ENCODE measurements at places on chromosomes 12 and 14.

GRCh38 chr14:84144166-84144565, 1385.8 kb upstream of the FLRT2 start:
- no peak for DNase-seq

DNA sequence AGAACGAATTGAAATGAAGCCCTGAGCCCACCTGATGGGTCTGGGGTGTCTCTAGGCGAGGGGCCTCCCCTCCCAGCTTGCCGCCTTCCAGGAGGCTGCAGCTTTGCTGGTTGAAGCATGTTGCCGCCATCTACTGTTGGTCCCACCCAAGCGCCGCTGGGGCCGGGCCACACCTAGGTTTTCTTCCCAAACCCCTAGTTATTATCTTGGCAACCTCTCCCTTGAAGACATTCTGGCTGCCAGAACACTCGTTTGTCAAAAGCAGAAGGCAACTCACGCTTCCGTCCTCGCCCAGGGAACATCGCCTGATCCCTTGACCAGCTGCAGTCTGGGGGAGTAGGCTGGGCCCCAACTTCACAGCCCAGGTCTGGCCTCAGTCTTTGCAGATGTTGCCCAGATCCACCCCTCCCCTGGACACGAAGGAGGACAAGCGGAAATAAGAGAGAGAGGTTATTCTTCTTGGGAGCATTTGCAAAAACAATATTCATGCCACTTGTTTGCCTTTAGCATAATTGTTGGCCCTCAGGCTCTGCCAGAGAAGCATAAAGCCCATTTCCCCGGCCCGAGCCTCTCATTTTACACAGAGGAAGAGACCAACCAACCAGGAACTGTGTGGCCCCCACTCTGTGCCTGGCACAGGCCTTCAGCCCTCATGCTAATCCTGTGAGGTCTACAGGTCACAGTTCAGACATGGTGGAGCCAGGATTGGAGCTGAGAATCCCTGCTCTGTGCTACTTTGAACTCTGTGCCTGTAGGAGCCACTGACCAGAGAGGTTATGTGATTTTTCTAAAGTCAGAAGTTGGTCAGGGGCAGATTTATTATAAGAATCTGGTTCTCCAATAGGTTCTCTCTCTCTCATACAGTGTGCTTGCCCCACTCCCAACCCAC, 6.8 kb downstream of the EMP1 start:
- DNase-seq = no peak

DNA sequence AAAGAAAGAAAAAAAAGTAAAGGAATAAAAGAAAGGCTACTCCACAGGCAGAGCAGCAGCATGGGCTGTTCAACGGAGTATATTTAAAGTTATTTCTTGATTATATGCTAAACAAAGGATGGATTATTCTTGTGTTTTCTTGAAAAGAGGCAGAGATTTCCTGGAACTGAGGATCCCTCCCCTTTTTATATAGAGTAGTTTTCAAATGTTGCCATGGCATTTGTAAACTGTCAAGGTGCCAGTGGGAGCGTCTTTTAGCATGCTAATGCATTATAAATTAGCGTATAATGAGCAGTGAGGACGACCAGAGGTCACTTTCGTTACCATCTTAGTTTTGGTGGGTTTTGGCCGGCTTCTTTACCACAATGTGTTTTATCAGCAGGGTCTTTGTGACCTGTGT, 383.0 kb downstream of the PCNX1 start:
- DNase-seq = no peak

- peak; percentile 20 for DNase-seq
These were observed 129.0 kb upstream of the BCL2L14 start for GRCh38 chr12:11941606-11942337.

DNA sequence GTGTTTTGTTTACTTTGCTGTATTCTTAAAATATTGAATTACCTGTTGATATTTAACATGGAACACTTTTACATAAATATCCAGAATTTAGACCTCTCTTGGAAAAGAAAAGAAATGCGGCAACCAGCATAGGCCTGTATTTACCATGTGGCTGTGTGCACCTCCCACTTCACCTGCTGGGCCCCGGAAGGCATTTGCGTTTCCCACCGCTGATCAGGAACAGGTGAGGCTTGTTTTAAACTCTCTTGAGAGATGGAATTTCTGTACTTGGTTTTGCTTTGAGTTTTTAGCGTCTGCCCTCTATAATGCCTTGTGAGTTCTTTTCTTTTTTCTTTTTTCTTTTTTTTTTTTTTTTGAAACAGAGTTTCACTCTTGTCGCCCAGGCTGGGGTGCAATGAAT, 124.2 kb downstream of the GLT1D1 start:
- DNase-seq = no peak

DNA sequence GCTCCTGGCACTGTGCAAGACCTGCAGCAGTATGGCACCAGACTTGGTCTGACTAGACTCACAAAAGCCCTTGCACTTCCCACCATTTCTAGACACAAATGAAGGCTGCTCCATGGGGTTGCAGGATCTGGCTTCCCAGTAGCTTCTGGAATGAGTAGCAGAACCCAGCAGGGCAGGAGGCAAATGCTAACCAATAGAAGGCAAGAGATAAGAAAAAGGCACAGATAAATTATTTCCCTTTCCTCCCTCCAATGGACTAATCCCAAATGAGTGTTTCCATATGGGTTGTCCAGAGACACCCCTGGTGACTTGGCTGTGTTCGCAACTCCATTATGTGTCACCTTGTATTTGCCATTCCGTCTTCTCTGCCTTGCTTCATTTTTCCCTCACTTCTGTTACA, 49.7 kb downstream of the KIF21A start:
- no peak for DNase-seq

DNA sequence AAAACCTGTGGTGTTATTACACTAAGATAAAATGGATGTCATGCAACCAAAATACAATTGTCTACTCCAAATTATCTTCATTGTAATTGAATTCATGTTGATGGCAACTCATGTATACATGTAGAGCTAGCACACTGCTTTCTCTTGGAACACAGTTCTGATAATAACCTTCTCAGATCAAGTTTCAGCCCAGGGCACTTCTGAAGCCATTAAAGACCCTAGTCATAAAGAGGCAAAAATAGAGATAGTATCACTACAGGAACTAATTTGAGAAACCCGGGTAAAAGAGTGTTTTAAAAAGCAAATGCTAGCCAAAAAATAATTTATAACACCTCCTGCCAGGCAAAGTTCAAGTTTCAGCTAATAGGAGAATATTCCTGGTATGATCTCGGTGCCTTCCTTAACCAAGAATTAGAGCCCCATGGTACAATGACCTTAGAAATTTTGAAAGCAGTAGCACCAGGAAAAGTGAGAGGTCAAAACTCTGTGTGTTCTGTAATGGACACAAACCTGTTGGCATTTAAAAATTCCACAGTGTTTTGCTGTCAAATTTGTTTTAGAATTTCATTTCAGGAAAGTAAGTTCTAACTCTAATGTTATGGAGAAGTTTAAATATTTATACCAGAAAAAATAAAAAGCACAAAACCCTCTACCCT, 105.0 kb upstream of the FRMD6 start:
- DNase-seq = no peak

- DNase-seq = no peak
These were observed 81.2 kb downstream of the CCDC60 start for GRCh38 chr12:119415714-119416113.

GRCh38 chr12:88876857-88877256, 296.6 kb upstream of the KITLG start:
- no peak for DNase-seq

DNA sequence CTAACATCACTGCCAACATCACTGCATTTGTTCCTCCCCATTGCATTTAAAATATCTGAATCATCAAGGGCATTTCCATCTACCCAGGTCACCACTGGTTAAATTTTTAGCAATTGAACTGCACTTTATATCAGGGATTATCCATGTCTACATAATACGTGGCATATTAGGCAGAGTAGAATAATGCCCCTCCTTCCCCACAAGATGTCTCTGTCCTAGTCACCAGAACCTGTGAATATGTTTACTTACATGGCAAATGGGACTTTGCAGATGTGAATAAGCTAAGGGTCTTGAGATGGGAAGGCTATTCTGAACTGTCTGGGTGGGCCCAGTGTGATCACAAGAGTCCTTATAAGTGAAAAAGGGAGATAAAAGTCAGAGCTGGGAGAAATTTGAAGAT, 181.7 kb upstream of the ARID2 start:
- no peak for DNase-seq

DNA sequence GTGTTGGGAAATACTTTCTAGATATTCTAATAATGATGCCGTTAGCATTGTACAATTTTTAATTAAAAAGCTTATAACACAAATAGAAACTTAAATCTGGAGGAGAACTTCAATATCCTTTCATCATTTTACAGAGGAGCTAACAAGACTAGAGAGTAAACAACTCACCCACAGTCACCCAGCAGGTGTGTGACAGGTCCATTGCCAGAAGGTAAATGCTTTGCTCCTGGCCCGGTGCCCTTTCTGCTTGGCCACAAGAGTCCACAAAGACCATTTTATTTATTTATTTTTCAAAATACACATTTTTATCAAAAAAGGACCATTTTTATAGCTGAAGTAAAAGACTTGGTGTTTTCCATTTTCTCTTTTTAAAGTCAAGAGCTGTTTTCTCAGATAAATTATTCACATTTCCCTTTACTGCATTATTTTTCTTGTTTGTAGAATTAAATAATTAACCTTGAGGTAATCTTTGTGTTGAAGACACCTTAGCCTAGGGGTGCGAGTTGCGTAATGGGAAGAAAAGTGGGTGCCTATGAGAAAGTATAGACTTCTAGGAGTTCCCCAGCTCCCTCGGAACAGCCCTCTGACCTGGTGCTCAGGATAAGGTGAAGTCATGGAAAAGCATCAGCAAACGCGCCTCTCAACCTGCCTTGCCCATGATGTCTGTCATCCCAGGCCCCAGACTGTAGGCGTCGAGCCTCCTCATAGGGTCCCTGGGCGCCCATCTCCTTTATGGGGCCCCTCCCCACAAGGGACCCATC, 26.3 kb upstream of the AMIGO2 start:
- DNase-seq = no peak

- DNase-seq = no peak
These were observed 205.9 kb downstream of the PHLDA1 start for GRCh38 chr12:75825686-75826085.

- DNase-seq = no peak
These were observed 662 bp downstream of the EPS8 start for GRCh38 chr12:15788233-15789219.

DNA sequence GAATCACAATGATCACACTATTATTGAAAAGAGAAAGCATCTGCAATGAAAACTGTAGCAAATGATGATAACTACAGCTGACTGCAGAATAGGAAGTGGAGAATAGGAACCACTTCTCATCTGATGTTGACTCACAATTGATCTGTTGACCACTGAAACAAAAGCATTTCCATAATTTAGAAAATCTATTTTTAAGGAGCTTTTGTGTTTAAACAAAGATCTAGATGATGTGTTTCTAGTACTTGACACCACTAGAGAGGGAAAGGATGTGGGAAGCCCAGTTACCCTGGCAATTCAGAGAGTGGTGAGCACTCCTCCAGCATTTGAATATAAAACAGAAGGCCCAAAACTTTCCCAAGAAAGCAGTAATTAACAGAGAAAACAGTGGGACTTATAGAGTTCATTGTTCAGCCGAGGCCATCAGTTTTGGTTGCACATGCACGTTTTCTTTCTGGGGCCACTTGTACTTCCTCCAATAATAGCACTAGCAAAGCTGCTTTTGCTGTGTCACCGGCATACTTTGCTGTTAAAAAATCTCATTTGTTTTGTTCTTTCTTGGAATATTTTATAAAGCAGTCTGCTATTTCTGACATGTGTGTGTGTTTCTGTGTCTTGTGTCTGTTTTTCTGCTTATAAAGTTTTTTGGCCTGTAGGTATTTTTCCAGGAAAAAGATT, 76.1 kb upstream of the HECTD1 start:
- DNase-seq = no peak

DNA sequence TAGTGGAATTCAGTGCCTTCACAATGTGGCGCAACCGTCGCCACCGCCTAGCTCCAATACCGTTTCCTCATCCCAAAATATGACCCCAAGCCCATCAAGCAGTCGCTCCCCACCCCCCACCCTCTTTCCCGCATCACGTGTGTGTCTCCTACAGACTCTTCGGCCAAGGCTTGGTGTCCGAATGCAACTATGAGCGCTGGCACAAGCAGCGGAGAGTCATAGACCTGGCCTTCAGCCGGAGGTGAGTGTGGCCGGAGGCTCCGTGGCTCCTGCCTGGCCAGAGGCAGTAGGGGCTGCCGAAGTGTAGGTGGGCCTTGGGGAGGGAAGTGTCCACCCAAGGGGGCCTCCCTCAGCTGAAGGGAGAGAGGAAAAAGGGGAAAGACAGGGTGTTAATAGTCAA, 15.8 kb downstream of the CYP46A1 start:
- DNase-seq = no peak

DNA sequence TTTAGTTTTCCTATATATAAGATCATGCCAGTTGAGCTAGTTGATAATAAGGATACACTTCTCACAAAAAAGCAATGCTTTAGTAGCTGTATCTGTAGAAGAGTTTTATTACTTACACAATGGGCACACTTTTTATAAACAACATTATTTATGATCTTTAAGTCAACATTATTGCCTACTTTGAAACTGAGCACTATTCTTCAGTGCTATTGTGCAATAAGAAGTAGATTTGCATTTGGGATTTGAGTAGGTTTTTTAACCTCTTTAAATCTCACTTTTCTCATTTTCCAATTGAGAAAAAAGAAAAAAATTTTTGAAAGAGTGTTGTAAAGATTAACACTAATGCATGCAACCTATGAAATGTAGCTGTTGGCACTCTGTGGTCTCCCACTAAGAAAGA, 1198.3 kb downstream of the GALC start:
- DNase-seq = no peak

DNA sequence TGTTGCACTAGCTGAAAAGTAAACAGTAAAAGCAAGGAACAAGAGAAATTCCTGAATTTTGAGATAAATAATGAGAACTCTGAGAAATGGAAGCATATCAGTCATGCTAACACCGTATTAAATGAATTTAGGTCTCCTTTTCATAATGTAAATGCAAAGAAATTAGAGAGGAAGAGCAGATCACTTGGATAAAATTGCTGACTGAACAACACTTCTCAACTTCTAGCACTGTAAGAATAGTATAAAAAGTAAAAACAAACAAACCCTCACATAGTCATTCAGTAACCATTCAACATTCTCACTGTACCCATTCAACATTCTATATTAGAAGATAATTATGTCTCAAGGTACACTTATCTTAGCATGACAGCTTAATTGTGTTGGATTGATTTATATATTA, 217.3 kb upstream of the LRFN5 start:
- no peak for DNase-seq

DNA sequence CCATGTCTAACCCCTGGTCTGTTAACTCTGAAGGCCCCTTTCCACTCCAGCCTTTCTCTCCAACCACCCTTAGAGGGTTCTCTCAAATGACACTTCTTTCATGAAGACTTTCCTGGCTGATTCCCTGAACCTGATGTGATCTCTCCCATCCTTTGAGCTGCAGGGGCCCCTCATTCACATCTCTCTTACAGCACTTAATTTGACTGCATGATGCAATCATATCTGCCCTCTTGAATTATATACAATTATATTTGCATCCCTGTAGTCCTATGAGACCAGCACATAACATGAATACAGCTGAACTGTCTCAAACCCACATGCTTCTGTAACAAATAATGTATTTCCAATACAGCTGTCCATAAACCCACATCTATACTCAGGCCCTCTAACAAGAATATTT, 56.4 kb downstream of the PPP2R5E start:
- no peak for DNase-seq
